Testis (tissue), 5 donors: ENCODE measurements at places on chromosomes 1 and 21. TPM values are rescaled to one million over a fixed set of nuclear protein-coding genes. Genes with fewer than 3 reads are reported as not detected.

Gene HNRNPCL1
- total RNA-seq: not detected

Gene KIF21B
- 23.3 TPM for total RNA-seq

Gene BTBD19
- 14.1 TPM for total RNA-seq

Gene FCGR2B
- total RNA-seq: 5.8 TPM

Gene PTPN7
- total RNA-seq: 84.1 TPM

Gene JAM2
- total RNA-seq: 93.5 TPM

Gene PPFIA4
- 27.2 TPM for total RNA-seq

Gene SLC45A3
- total RNA-seq: 7.3 TPM

Gene LCE2C
- total RNA-seq: not detected

Gene KIAA0040
- 5.8 TPM for total RNA-seq

Gene RXFP4
- total RNA-seq: 0.37 TPM

Gene OPRD1
- total RNA-seq: 0.63 TPM

Gene MOV10
- 245 TPM for total RNA-seq

Gene GPA33
- total RNA-seq: 0.63 TPM

Gene FLG2
- 0.08 TPM for total RNA-seq

Gene COL24A1
- 1.8 TPM for total RNA-seq

Gene RGS13
- 0.25 TPM for total RNA-seq

Gene DMRTA2
- 5.1 TPM for total RNA-seq

Gene LRRC39
- 4.6 TPM for total RNA-seq

Gene ATP6V1G3
- total RNA-seq: not detected

Gene TRIM58
- total RNA-seq: 7.5 TPM

Gene DHRS3
- total RNA-seq: 30.2 TPM
